ENCODE measurements at places on chromosomes 1 and 21. TPM values are rescaled to one million over a fixed set of nuclear protein-coding genes. Genes with fewer than 3 reads are reported as not detected.

GRCh38 chr1:20850021-20850420, 62.9 kb upstream of the HP1BP3 start:
- DNase-seq = no peak

DNA sequence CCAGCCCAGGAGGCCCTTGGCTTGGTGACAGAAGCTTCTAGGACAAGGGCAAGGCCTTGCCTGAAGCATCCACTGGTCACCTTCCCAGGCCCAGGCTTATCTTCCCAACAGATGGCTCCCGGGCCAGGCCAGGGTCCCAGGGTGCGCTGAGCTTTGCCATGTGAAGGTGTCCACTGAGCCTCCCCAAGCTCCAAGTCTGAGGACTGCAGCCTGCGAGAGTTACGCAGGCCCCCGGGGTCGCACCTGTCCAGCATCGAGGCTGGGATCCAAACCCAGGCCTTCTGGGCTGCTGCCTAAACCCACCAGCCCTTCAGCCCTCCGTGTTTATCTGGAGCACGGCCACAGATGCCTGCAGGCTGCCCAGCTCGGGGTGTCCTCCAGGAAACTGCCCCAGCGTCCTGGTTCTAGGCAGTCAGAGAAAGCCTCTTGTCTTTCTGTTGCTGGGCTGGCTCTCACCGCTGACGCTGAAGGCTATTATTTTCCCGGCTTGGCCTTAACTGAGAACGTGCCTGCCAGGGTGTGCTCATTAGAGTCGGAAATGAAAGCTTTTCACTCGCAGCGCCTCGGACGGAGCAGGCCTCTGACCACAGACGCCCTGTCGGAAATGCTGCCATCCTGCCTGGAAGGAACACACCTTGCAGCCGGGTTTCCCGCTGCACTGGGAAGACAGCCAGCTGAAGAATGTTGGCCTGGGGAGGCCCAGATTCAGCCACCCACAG, 71.4 kb downstream of the MEGF6 start:
- DNase-seq = no peak

GRCh38 chr1:217542136-217542777, 88.6 kb downstream of the GPATCH2 start:
- DNase-seq = no peak

DNA sequence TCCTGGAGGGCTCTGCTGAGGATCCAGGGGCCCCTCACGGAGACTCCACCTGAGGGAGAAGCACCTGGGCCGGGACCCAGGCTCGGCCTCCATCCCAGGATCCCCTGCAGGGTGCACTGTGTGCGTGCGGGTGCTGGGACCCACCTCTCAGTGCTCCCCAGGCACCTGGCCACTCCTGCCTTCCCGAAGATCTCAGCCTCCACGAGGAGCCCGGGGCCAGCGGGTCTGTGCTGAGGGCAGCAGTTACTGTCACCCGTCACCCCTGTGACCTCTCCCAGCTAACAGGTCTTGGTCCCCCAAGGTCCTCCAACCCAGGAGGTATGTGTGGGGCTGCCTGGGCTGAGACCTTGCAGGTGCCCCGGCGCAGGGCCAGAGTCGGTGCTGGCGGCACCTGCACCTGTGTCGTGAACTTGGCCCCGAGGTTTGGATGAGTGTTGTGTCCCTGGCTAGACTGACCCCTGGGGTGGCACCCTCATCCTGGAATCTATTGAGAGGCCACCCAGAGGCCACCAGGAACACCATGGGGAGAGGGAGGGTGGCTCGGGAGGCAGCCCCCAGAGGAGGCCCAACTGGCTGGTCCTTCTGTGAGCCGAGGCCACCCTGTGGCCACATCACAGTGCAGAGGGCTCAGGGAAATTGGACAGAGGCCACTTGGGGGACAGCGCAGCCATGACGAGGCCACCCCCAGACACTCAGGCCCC, 17.7 kb downstream of the MORN1 start:
- DNase-seq = no peak

GRCh38 chr1:85259912-85260274, 431 bp upstream of the C1orf52 start:
- no peak for DNase-seq

GRCh38 chr1:12556368-12556930, 61.6 kb downstream of the DHRS3 start:
- DNase-seq = peak; percentile 66

- no peak for DNase-seq
These were observed 14.5 kb upstream of the NRIP1 start for GRCh38 chr21:15079269-15079668.

DNA sequence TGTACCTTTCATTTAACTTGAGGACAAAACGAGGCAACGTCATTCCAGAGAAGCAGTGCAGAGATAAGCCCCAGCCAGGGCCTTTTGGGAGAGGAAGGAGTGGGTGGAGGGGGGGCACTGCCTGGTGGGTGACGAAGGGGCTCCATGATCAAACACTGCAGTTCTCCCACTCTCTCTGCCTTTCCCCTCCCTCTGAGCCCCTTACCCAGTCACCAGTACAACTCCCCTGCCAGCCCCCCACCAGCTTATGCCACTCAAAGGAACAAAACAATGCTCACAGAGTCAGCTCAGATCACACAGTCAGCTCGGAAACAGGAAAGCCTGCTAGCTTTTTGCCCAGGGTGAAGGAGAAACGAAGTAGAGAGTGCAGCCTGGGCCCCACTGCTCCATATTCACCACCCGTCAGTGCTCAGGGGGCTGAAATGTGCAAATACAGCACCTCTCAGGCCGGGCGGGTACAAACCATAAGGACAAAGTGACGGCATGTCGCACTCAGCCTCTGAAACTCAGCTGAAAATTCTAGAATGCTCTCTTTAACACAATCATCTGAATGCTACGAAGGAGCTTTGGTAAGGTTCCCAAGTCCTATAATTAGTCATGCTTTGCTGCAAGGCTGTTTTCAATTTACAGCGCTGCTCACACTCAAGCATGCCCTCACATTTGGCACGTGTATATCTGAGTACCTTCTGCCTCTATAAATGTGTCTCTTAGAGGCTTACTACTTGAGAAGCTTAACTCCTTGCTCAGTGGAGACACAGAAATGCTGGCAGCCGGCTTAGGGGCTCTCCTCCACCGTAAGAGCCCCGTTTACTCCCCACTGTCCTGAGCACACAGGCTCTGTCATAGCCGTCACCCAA, 65.8 kb upstream of the RAB4A start:
- no peak for DNase-seq

- DNase-seq = no peak
These were observed 30.4 kb upstream of the FMO1 start for GRCh38 chr1:171217658-171218443.

- no peak for DNase-seq
These were observed 26.5 kb upstream of the SAMD11 start for GRCh38 chr1:897226-897625.

DNA sequence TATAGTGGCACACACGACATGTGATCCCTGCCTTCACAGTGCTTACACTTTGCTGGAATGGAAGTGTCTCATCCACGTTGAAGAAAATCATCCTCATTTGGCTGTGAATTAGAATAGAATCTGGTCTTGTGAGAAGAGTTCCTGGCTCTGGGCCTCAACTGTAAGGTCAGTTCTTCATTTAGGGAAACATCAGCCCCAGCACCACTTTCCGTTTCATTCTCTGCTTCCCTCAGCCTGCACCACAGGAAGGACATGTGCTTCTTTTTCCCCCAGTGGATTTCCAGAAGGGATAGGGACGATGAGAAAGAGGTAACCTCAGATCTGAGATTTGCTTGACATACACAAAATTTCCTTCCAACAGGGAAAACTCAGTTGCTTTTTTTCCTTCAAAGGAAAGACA, 3.7 kb upstream of the ALX3 start:
- DNase-seq = no peak

GRCh38 chr1:41426201-41426890, 58.1 kb downstream of the EDN2 start:
- DNase-seq = no peak

DNA sequence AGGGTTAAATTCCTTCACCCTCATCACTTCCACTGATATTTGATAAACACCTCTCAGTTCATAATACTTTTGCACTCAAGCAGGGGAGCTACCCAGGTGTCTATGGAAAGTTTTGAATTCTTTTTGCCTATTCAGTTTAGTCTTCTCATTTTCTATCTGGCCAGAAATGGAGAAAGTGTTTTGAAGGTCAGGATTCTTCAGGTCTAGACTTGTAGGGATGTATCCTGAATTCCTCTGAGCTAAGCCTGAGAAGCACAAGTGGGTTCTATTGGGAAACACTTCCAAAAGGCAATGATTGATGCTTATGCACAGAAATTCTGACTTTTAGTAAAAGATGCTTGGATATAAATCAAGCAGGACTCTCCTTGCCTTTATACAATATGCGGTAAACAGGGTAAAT, 217.8 kb upstream of the HOOK1 start:
- DNase-seq = no peak

DNA sequence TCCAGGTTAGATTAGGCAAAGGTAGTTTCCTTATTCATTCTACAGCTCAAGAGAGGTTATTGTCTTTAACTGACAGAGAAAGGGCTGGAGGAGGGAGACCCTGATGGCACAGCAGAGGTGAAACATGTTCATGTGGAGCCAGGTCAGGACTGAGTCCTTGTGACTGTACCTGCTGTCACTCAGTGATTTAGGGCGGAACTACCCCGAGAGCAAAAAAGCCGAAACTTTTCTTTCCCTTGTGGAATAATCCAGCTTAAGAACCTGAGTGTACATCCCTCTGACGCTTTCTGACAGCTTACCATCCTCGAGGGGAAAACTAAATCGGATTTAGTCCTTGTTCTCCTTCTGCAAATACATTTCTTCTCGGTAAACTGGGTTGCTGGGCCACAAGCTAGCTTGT, 273.2 kb downstream of the BACH1 start:
- DNase-seq = no peak

DNA sequence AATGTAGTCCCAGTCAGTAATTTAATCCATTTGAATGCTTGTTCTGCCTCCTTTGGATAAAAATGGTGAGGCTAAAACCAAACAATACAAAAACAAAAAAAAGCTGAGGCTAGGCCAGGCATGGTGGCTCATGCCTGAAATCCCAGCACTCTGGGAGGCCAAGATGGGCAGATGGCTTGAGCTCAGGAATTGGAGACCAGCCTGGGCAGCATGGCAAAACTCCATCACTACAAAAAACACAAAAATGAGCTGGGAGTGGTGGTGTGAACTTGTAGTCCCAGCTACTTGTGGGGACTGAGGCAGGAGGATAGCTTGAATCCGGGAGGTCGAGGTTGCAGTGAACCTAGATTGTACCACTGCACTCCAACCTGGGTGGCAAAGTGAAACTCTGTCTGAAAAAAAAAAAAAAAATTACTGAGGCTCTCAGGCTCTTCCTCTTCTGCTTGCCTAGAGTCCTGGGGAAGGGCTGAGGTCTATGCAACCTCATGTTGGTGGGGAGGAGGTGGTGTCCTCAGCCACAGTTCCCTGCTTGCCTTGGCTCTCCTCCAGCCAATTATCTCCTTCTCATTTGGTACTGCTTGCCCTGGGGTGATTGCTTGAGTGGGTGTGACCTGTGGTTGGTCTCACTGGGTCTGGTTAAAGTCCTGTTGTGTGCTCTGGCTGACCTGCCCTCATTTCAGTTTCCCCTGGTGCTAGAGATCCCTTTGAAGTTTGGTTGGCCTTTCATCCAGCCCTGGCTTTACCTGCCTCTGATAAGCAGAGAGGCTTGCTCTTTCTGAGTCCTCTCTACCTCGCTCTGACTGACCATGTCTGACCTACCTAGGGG, 20.9 kb downstream of the S1PR1 start:
- peak; percentile 35 for DNase-seq

- DNase-seq = no peak
These were observed 227.3 kb downstream of the DYRK1A start for GRCh38 chr21:37593740-37594471.

GRCh38 chr1:18373882-18374493, 106.7 kb upstream of the KLHDC7A start:
- DNase-seq = no peak

- no peak for DNase-seq
These were observed 2.5 kb upstream of the MAP7D1 start for GRCh38 chr1:36153476-36153875.

GRCh38 chr1:201506557-201507359, at the start of gene CSRP1:
Gene CSRP1, minus strand, starts transcription at chr1:201507123. Its CDS starts 10,820 bp downstream, at chr1:201496303.
- DNase-seq = peak; percentile 76

- DNase-seq = no peak
These were observed 28.2 kb downstream of the CNN3 start for GRCh38 chr1:94898491-94899385.

DNA sequence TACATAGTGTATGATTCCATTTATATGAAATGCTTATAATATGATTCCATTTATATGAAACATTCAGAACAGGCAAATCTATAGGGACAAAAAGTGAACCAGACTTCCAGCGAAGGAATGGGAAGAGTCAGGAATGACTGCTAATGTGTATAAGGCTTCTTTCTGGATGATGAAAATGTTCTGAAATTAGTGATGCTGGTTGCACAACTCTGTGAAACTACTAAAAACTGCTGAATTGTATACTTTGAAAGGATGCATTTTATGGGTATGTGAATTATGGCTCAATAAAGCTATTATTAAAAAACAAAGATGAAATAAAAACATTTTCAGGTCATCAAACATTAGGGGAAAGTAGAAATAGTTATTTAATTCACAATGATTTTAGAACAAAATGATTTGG, 14.1 kb upstream of the IL24 start:
- no peak for DNase-seq

The ANKRD34A gene
- total RNA-seq = 0.62 TPM

The HHAT gene
- 4.6 TPM for total RNA-seq

The SPRR1B gene
- 161 TPM for total RNA-seq

The TINAGL1 gene
- 89.2 TPM for total RNA-seq

The TSACC gene
- not detected for total RNA-seq

The SMCP gene
- total RNA-seq = not detected

The PPIE gene
- 21.5 TPM for total RNA-seq

The HFM1 gene
- total RNA-seq = 0.11 TPM

The TEDDM1 gene
- not detected for total RNA-seq
